Stimulated activated CD4-positive, alpha-beta T cell treated with anti-CD3 and anti-CD28 coated beads, Interleukin-4, amount 100 ng/mL, for 4 hours (primary cell): ENCODE measurements at places on chromosomes 6 and 20.

DNA sequence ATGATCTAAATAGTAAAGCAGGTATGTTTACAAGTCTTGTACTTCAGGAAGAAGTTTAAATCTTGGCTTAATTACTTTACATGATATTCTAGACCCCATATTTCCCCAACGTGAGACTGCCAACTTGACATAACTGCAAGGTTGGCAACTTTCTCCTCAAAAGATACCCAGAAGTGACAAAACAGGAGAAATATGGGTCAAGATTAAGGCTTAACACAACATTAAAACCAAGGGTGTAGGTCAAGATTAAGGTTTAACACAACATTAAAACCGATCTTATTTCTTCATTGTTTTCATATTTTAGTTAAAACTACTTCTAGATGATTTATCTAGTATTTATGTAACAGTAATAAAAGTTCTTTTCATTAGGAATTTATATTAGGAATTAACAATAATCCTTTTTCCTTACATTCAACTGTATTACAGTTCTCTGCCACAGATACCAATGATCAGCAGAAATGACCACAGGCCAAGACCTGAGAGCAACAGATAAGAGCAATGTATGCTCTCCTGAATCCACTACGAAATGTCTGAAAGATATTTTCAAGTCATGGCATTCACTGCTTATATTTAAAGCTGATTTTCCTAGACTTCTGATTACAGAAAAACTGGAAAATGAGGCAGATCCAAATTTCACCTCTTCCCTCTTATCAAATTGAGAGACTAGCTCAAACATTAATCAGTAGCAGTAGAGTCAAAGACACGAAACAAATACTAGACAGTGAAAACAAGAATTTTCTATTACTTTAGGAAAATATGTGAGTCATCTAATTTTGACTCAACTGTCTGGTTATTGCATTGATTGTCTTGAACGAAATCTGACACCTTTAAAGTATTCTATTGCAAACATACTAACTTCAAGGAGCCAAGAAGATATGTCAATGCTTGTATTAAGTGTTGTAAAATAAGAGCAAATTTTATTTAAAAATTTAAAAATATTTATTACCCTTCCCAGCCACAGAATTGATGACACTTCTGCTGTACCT lies 72.3 kb downstream of the RNGTT start:
- DNase-seq, result no peak

DNA sequence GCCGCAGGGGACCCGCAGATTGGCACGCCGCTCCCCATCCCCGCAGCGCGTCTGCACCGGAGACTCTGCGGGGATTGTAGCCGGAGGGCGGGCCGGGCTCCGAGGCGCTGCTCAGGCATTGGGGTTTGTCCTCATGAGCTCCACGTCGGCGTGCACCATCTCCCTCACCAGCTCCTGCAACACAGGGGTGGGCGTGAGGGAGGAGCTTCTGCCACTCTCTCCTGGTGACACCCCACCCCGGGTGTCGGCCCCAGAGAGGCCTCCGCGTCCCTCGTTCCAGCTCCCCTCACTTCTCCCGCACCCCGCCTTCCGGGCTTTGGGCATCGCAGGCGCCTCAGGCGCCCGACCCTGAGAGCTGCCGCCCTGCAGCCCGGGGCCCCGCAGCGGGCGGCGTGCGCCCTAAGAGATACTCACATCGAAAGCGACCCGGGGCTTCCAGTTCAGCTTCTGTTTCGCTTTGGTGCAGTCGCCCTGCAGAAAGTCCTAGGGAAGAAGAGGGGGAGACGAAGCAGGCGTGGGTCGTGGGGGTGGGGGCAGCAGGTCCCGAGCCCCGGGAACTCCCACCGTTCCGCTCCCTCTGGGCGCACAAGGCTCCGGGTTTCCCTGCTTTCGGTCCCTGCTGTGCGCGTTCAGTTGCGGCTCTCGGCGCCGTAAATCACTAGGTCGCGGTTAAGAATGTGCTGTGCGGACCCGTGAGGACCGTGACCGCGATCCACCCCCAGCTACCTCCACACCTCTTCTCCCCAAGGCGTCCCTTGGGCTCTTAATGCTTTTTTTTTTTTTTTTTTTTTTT lies 14.5 kb downstream of the FOXC1 start:
- no peak for DNase-seq

- DNase-seq, result no peak
Measured at GRCh38 chr6:97189767-97190166, 93.2 kb downstream of the MMS22L start.

DNA sequence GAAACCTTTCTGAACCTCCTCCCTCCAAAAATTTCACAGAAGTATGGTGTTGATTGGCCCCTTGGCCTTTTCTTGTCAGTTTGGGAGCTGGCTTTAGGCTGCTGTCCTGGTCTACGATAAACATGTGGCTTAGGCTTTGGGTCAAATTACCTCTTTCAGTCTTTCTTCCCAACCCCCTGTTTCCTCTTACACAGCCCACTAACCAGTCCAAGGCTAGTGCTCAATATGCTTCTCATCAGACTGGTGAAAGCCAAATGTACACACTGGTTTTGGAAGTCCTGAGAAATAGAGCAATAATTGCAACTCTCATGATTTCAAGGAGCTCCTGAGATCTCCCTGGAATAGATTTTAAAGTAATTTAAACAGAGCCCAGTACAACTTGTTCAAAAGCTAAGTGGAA lies 933.7 kb upstream of the GJE1 start:
- no peak for DNase-seq

- no peak for DNase-seq
Measured at GRCh38 chr6:117771403-117771802, 96.1 kb downstream of the NUS1 start.

DNA sequence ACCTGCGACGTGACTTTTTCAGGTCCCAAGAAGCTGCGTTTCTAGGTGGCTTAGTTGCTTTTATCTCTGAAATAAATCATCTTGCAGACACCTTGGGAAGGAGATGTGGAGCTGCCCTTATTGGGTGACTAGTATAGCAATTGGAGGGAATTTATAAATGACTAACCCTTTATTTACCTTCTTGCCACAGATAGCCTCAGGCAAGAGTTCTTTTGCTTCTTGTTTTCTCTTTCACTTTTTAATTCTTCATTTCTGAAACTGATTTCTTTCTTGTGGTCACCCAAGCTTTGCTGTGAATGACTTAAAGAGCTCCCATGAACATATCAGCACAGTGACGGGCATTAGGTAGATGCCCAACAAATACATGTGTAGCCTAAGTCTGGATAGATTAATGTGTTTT lies 3.0 kb downstream of the ADGRF4 start:
- no peak for DNase-seq

DNA sequence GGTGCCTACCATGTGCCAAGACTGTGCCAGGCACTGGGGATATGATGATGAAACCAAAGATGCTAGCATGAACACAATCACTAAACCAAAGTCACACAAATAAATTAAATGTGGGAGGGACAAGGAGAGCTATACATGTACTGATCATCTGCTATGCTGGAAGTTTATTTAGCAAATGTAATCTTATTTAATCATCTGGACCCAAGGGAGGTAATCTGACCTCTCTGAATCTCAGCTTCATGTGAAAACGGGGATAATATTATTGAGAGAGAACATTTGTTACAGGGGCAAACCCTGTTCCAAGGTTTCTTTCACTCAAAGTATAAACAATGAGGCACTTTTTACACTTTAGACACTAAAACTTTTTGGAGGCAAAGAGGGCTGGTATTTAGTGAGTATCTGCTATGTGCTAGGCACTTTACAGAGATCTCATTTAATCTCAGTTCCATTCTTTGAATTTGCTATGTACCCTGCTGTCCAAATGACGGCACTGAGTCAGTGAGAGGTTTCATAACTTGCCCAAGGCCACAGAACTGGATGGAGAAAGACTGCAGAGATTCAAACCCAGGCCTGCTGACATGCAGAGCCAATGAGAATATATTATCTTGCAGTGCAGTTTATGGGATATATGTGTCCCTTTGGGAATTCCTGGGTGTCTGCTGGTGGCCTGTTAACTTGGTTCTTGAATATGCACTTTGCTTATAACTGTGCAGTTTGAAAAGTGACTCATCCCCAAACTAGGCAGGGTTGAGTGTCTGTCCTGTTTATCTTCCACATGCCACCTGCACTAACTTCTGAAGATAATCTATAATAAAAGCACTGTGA lies 3.3 kb upstream of the ASXL1 start:
- no peak for DNase-seq

GRCh38 chr6:147805155-147805554 lies 296.7 kb downstream of the SAMD5 start:
- no peak for DNase-seq
